HS-27A (cell line): ENCODE measurements at places on chromosomes 2 and 18.
A peak's percentile ranks its signal among the peaks of the same experiment; 100 is the strongest.

DNA sequence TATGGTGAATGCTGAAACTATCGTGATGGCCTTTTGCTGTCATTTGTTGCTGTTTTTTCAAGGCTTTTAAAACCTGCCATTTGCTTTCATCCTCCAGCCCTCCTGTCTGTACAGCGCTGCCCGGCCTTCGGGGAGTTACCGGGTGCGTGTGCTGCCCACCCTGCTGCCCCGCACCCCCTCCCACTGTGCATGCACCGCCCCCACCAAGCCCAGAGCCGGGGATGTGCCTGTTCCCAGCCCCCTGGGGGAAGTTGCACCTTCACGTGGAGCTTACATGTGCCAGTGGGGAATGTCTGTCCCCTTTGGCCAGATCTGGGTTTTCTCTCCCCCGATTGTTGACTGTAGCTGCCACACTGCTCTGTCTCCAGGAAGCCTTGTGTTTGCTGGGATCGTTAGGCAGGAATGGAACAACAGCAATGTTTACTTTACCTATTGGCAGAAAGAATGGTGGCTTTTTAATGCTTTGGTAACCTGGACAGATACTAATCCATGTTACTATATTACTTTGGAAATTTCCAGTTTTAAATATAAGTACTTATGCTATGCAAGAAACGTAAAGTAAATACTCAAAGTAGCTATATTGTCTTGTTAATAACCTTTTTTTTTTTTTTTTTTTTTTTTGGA, 64.8 kb upstream of the RBM44 start:
- DNase-seq, result no peak

DNA sequence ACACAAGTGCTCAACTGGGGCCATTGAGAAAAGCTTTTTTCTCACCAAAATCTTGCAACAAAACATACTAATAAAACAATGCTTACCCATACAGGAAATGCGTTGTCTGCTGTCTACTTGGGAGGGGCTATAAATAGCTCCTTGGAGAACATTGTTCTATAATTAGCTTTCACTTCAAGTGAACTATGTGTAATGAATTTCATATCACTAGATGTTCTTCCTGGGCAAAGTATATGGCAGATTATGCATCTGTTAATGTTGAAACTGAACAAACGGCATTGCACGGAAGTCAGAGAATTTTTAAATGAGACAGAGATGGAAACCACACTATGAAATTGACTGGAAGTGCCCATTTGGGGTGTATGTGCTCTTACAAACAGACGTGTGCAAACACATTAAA, 6.4 kb upstream of the NPAS2 start:
- DNase-seq, result no peak

- DNase-seq, result no peak
These were observed 38.6 kb downstream of the MARCO start for GRCh38 chr2:118980573-118980972.

DNA sequence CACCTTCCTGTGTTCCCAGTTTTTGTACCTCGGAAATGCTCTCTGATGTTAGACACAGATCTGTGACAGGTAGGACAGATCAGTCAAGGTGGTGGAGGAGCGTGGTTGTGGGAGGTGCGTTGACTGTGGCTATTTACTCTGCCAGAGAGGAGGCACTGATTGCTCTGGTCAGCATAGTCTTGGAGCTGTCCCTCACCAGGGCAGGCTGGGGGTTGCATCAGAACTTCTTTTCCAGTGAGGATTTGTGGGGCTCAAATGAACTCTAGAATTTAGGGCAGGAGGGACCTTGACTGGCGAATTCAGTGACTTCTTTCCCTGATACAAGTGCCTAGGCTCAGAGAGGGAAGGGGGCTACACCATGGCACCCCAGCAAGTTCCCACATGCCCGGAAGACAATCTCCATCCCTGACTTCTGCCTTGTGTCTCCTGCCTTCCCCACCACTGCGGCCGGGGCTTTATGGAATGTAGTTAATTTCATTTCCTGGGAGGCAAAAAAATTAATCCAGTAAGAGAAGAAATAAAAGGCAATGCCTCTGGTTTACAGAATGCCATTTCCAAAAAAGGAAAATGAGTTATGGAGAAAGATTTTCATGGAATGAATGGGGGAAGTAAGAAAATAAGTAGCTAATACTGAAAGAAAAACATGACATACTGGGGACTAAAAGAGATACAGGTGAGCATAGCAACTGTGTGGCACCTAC, 26.1 kb downstream of the NIFK start:
- no peak for DNase-seq

GRCh38 chr2:132664096-132664495, 5.9 kb downstream of the LYPD1 start:
- no peak for DNase-seq

GRCh38 chr2:160401895-160402294, 91.7 kb downstream of the RBMS1 start:
- no peak for DNase-seq

GRCh38 chr2:74772046-74772445, 61.9 kb upstream of the HK2 start:
- DNase-seq, result no peak

DNA sequence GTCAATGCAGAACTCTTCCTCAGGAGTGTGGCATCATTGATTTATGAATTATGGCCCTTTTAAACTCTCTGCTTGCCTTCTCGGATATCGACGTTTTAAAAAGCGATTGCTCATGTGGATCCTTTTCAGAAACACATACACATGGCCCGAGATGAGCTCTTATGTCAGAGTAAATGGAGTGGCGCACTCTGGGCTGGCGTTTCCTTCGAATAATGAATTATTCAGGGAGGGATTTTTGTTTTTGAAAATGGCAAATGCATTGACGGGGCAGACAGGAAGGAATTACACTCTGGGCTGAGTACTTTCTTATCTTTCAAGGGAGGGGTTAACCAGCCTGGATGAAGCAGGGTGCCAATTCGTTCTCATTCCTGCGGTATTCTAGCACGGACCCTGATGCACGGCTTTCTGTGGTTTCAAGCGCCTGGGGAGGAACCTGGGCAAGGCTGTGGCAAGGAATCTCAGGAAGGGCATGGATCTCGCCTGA, 142.7 kb downstream of the PRKCE start:
- no peak for DNase-seq

DNA sequence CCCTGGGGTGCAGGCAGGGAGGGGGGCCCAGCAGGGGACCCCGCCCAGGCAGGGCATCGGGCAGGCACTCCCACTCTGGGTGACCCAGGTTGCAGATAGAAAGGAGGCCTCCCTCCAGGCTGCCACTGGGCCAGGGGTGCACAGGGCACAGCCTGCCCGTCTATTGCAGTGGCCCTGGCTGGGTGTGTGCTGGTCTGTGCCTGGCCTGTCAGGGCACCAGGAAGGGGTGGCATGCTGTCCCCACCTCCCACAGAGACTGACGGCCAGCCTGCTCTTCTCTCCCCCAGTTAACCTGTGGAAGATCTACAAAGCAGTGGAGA, 12.9 kb downstream of the ARID5A start:
- no peak for DNase-seq

DNA sequence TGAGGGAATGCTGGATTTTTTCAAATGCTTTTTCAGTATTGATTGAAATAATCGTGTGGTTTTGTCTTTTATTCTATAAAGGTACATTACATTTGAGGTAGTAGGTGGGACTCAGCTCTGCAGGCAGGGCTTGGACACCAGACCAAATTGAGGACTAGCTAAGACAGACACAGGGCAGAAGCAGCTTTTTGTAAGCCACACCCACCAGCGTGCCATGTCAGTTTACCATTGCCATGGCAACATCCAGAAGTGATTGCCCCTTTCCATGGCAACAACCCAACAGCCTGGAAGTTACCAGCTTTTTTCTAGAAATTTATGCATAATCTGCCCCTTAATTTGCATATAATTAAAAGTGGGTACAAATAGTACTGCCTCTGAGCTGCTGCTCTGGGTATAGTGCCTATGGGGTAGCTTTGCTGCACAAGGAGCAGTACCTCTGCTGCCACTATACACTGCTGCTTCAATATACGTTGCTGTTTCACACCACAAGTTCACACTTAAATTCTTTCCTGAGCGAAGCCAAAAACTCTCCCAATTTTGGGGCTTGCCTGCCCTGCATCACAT, 23.6 kb upstream of the VWA3B start:
- DNase-seq, result no peak

- no peak for DNase-seq
These were observed 274.4 kb downstream of the LRP1B start for GRCh38 chr2:141856215-141856919.

DNA sequence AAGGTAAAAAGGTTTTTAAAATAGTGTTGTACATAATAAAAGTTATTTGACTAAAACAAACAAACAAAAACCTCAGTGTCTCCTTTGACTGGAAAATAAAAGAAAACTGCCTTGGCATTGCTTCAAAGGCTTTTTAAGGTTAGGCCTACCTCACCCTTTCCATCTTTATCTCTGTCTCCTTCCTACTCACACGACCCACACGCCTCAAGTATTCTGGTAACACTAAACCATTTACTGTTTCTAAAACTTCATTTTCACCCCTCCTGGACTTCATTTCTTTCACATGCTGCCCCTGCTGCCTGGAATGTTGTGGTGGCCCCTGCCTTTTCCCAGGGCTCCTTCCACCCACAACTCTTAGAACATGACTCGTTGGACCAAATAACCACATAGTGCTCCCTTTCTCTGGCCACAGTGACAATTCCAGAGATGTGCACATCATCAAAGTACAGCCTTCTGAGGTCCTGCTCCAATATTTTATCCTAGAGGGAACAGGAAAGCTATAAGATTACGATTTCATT, 54.0 kb downstream of the ERBB4 start:
- DNase-seq, result no peak

DNA sequence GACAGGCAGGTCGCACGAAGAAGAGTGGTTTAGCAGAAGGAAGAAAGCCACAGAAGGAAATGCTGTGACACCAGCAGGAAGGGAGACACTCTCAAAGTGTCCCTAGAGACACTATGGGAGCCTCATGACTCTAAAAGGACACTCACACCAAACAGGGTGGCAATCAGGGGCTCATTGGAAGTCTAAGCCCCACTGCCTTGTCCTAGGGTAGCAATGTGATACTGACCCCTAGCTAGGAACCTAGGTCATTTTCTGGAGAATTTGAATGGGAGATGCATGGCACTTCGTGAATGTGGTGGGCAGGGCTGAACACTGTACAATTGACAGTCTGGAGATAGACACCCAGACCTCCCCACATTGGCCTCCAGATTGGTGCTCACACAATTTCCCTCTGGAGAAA, 385.0 kb downstream of the EIPR1 start:
- DNase-seq, result no peak

GRCh38 chr2:52345082-52345481, 1313.2 kb upstream of the NRXN1 start:
- DNase-seq, result no peak

GRCh38 chr2:54267577-54267976, 11.5 kb upstream of the TSPYL6 start:
- no peak for DNase-seq

- no peak for DNase-seq
These were observed 181.2 kb downstream of the DYSF start for GRCh38 chr2:71634567-71634966.

DNA sequence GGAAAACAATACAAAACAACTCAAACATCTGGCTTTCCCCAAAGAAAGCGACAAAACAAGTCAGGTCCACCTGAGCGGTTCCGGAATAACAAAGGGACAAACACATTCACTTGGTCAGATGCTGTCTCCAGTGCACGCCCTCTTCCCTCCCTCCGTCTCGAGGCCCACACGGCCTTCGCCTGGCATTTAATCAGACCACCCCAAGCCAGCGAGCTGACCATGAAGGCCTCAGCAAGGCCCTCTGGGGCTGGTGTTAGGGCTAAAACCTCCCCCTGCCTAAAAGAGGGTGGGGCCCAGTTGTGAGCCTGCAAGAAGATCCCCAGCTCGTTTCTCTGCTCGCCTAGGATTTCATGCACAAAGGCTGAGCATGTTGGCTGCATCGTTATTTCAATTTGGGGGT, 180.3 kb downstream of the EIPR1 start:
- DNase-seq, result no peak

DNA sequence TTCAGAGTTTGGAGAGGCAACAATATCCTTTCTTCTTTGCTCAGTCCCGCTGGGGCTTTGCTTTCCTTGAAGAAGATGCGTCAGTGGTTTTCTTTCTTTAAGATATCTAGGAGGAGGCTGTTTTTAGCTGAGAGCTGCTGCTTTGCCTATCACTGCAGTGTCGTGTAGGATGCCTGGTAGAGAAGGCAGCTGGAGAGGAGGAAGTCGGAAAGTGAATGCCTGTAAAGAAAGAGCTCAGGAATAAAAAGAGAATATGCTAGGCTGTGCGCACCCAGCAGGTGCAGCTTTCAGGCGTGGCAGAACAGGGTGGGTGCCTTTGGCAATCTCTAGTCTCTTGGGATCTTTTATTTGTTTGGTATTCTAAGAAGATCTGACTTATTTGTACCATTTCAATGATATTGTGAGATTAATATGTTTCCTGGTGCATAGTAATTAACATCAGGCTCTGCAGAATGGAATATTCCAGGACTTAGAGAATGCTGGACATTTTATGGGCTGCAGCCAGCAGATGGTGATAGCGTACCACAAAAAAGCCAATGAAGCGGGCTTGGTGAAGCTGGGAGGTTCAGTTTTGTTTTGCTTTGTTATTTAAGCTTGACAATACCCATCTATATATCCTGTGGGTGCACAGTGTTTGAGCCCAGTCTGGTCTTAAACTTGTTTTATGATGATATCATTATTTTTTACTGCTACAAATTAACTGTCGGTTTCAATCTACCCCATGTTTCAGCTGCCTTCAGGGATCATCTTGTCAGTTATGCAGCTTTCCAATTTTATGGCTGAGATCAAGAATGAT, 34.9 kb downstream of the CAVIN2 start:
- DNase-seq, result peak; percentile 29

DNA sequence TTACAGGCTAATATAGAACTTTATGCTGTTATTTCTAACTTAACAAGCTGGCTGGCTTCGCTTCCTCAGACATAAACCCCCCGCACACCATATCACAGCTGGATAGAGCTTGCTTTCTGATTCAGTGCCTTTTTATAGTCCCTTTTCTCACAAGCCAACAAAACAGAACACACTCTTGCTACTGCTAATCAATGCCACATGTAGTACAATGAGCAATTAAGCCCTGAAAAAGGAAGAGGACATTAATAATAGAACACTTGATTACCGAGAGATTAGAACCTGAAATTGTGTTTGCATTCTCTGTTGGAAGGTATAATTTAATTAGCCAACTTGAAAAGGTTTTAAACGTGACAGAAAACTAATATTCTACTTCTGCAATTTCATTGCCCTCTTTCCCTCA, 267.7 kb upstream of the CYRIA start:
- no peak for DNase-seq

GRCh38 chr2:147843391-147843863, 1.4 kb upstream of the ACVR2A start:
- no peak for DNase-seq

DNA sequence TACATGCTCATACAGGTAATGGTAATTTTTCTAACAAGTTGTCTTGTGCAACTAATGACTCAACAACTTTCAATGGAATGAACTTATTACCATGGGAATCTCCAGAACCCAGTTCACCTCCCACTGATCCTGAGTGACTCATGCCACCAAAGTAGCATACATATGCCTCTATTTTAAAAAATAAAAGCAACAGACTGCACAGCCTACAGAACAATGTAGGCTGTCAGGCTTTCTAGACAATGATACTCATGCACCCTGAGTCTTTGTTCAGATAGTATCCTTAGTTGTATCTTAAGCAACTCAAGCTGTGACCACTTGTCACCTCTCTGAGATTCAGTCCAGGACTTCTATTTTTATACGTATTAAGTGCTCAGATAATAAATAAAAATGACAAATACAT, 531.0 kb upstream of the SETBP1 start:
- no peak for DNase-seq
